ENCODE measurements at places on chromosomes 4 and X. TPM values are rescaled to one million over a fixed set of nuclear protein-coding genes. Genes with fewer than 3 reads are reported as not detected.

- DNase-seq = peak; percentile 4
These were observed 21.3 kb downstream of the TXLNG start for GRCh38 chrX:16807548-16807947.

CXXC4 gene
- 1.3 TPM for total RNA-seq

DNA sequence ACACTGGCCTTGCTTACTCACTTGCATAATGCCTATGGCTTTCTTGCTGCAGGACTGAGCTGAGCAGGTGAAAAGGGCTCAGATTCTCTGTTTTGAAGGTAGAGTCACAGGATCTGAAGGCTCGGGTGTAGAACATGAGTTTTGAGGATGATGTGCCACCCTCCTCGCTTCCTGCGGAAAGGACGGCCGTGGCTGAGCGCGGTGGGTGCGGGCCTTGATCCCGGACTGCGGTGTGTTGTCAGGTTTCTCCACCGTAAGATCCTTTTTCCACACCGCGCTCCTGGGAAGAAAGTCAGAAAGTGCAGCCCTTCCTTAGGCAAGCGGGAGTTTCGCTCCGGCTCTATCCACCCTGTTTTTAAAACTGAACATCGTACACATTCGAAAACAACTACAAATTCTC, 36.2 kb downstream of the ZFP42 start:
- DNase-seq = no peak

DNA sequence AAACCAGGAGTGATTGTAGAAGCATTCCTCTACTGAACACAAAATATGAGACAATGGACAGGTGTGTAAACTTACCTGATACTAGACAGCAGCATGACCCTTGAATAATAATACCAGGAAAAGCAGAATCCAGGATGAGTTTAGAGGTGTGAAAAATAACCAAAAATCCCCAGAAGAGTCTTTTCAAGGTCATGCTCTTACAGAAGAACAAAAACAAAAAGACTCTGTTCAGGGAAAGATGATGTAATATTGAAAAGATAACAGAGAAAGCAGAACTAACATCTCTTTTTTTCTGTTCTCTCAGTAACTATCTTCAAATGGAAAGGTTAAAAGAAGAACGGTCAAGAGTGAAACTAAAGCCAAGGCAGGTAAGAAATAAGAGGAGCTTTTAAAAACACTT, 14.0 kb upstream of the ARHGAP10 start:
- no peak for DNase-seq

DNA sequence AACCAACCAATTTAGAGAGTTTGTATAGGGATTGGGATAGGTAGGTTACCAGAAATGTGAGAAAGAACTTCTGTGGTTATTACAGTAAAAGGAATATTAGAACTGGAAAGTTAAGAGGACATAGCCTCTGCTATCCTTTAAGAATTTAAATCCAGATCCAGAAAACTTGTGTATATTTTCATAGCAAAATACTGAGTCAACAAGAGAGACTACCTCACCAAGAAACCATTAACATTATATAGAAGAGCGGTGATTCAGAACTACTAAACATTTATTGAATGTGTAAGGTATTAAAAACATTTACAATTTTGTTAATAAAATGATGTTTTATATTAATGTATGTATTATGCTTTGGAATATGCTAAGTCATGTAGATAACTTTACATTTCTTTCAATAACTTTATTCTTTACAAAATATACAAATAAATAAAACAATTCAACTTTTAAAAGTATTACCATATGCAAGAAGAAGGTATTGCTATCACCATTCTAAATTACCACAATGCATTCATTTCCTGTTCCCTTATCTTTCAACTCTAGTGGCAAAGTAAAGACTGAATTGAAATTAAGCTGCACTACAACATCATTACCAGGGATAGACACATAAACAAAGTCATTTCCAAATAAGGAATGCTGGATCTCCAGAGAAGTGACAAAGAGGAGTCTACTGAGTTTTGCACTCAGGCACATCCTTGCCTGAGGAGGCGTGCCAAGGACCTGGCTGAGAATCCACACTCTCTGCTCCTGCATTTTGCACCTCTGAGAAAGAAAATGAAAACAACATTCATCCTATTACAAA, 6.1 kb upstream of the BDH2 start:
- DNase-seq = no peak

DNA sequence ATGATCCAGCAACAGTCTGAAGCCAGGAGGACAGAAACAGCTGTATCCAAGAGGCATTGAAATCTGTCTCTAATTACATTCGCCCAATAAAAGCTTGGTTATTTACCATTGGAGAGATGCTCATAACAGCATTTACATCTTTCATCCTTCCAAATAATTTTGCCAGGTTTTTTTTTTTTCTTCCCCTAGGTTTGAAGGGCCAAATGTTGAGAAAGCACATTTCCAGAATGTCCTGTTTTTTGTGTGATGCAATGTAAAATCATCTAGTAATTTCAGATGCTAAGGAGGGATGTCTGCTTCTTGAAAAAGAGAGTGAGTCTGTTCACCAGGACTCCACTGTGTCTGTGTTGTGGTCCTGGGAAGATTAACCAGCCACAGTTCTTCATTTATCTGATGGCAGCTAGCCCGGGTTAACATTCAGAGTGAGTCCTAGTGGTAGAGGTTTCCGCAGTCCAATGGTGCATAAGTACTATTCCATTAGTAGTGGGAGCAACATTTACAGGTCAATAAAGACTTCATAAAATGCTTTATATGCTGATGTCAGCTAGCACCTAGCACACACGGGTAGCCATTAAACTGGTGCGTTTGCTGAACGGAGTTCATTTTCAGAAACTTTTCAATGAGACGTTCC, 406.8 kb downstream of the STIM2 start:
- DNase-seq = no peak

GRCh38 chr4:91288702-91289311, 1015.0 kb upstream of the GRID2 start:
- peak; percentile 1 for DNase-seq

YY2 gene
- 1.6 TPM for total RNA-seq
